ENCODE measurements at places on chromosomes 1 and 21.

DNA sequence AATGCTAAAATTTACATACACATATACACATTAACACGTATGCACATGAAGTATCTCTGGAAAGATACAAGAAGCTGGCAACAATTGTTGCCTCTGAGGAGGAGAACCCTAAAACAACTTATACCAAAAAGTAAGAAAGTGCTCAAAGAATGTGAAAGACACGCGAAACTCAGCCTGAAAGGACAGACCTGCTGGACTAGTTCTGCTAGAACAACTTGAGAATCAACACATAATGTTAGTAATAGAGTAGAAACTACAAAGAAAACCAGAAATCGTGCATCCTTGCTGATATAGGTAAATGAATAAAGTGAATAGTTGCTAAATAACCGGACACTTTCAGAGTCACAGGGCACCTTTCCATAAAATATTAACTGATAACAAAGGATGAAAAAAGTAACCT lies 242.5 kb downstream of the RERE start:
- DNase-seq, result no peak

GRCh38 chr1:51937112-51937511 lies 53.4 kb downstream of the RAB3B start:
- no peak for DNase-seq

GRCh38 chr1:186888367-186888766 lies 59.6 kb downstream of the PLA2G4A start:
- no peak for DNase-seq

DNA sequence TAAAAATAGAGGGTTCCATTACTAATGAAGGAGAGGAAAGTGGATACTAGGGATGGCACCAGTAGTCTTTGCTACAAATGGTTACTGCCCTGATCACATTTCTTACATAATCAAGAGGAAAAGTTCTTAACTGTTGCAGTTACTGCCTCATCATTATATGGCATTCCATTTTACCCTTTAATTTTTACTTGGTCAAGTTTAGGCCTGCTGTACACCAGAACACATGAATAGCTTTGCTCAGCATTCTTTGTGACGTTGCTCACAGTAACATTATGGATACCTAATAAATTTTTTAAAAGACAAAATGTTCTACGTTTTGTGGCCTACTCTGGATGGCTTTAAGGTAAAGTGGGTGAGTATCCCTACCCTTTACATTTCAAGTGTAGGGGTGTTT lies 38.6 kb upstream of the CR1L start:
- DNase-seq, result no peak

DNA sequence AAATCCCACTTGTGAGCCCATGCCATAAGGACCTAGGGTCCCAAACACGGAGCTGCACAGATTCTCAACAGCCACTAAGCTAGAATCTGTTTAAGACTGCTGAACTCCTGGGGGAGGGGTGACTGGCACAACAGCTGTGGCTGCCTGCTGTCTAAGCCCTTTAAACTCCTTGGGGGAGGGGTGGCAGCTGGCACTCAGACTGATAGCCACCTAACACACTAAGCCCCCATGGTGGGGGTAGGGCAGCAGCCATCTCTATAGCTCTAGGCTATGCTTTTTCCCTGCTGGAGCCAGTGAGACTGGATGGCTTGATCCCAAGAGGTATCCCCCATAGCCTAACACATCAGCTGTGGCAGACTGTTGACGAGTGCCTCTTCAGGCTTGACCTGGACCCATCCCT lies 73.3 kb upstream of the FMO3 start:
- no peak for DNase-seq

- no peak for DNase-seq
These were observed 302.3 kb downstream of the PTPRU start for GRCh38 chr1:29538586-29538985.

- no peak for DNase-seq
These were observed 9.7 kb downstream of the KLHDC8A start for GRCh38 chr1:205346956-205347574.
